ENCODE measurements at places on chromosomes 1 and 21.
A peak's percentile ranks its signal among the peaks of the same experiment; 100 is the strongest.

- DNase-seq: peak; percentile 58
These were observed 19.3 kb upstream of the KLHDC8A start for GRCh38 chr1:205375835-205376545.

DNA sequence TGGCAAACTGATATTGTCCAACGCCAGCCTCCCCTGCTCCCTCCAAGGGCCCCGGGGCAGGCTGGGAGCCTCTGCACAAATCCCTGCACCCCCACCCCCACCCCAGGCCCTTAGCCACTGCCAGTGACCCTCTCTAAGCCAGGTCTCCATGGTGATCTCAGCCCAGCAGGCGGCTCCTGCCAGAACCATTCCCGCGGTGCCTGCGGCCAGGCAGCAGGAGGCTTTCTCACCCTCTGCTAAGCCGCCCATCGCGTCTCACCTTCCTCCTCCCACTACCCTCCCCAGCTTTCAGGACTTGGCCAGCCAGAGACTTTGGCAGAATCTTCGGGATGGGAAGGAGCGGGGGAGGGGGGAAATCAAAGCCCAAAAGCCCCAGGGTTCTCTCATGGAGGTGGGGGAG lies 46.8 kb upstream of the WASF2 start:
- DNase-seq: peak; percentile 76

GRCh38 chr1:77639056-77639455 lies 43.4 kb downstream of the ZZZ3 start:
- DNase-seq: peak; percentile 63

DNA sequence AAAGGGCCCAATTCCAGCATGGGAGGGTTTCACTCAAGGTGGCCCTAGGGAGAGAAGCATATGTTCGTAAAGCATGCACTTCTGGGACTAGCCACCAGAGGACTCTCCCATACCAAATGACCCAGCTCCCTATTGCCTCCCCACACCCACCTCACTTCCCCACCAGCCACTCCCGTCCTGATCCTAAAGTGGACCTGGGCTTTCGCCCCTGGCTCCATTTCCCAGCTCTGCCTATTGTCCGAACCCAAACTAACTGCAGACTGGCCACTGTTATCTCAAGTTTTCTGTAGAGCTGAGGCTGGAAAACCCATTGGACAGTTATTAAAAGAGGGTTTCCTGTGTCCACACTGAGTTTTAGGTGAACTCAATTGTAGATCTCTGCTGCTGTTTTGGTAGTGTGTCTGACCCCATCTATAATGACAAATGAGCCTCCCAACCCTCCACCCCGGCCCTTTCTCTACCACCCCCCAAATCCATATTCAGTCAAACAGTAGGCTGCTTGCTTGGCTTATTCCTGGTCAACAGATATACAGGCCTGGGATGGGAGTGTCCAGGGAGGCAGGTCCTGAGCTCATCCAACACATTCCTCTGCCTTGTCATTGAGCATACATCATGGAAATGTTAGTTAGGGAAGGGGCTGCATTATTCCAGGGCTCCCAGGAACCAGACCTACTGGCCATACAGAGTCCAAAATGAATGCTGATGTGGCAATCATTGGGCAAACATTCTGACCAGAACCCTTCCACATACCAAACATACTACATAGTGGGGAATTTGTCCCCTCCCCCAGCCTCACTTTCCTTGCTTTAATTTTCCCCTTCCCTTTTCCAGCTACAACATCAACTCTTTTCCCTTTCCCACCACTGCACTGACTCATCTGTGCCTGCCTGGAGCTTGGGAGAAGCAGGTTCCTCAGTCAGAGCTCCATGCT lies 59.2 kb downstream of the ABCA4 start:
- DNase-seq: peak; percentile 91

GRCh38 chr1:164628772-164629171 lies 69.8 kb downstream of the PBX1 start:
- DNase-seq: no peak

DNA sequence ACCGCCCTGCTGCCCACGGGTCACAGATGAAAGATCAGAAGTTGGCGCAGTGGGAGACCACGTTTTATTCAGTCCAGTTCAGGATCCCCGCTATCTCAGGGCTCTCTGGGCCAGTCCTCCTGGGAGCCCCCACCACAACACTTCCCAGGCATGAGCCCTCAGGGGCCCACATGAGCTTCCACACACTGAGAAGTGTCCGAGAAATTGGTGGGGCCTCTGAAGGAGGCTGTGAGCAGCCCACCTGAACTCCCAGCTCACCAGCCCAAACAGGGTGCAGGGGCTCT lies 12.1 kb downstream of the TRIM46 start:
- no peak for DNase-seq

GRCh38 chr1:30837653-30838052 lies 70.9 kb downstream of the SDC3 start:
- DNase-seq: peak; percentile 41

DNA sequence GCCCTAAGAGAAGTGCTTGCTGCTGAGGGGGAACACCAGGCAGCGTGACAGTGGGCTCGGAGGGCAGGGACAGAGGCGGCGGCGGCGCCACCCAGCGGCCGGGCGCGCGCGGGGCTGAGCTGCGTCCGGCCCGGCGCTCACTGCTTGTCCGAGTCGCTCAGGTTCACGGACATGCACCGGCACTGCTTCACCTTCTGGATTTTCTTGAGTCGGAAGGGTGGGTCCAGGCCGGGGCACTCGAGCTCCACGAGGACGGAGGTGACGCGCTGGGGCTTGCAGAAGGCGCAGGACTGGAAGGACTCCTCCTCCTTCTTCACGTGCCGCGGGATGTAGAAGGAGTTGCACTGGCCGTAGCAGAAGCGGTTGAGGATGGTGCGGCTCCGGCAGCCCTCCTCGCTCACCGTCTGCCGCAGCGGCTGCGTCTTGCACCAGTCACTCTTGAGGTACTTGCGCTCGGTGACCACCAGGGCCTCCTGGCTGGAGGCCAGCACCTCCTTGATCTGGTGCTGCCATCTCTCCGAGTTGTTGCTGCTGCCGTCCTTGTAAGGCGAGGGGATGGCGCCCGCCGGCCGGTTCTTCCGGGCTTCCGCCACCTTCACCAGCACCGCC lies 119.0 kb downstream of the GREM2 start:
- DNase-seq: peak; percentile 65

DNA sequence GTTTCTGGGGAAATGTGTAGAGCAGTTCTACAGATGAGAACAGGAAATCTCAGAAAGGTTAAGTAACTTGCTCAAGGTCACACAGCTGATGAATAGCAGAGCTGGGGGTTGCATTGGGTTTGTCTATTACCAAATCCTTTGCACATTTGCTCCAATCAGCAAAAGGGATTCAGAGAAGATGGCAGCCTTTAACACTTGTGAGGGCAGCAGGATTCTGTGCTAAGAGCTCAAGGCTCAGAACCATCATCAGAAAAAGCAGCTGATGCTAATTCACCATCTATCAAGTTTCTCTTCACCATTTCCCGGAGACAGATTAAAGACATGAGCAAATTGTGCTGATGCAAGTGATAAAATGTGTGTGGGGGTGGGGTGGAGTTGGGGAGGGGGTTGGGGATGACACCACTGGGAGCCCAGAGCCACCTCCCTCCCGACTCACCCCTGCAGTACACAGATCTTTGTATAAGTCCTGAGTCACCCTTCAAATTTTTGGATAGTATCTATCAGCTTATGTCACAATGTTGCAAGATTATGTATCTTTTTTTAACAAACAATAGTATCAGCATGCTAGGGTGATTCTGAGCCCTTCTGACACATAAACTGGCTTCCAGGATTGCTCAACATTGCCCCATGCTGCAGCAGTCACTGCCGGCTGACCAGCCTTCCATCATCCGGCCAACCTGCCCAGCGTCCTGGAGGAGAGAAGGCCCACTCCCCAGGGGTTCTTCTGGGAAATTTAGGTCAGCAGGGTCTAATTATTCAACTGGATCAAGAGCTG lies 2.8 kb upstream of the SPSB1 start:
- peak; percentile 95 for DNase-seq

GRCh38 chr1:59096501-59096900 lies 200.4 kb upstream of the FGGY start:
- DNase-seq: no peak
